Stomach (tissue), 19 donors: ENCODE measurements at places on chromosomes 4 and X.
A peak's percentile ranks its signal among the peaks of the same experiment; 100 is the strongest.

GRCh38 chr4:25861280-25861950 lies 1.4 kb downstream of the SEL1L3 start:
- peak; percentile 47 for DNase-seq

DNA sequence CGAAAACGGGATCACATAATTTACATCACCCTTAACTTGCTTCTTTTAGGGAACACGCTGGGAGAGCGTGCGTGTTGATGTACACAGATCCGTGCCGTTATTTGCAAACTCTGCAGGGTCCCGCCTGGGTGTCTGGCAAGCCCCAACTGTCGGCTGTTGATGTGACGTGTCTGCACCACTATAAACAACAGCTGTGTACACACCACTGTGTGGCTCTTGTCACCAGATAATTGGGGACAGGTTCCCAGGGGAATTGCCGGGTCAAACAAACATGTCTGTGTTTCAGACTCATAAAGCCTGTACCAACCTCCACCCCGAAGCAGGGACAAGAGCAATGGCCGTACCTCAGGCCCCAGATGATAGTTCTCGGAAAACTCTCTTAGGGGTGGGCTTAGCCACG lies 105.0 kb upstream of the AFAP1 start:
- peak; percentile 64 for DNase-seq

- DNase-seq = no peak
Measured at GRCh38 chr4:139977838-139978609, 176.0 kb downstream of the MAML3 start.

DNA sequence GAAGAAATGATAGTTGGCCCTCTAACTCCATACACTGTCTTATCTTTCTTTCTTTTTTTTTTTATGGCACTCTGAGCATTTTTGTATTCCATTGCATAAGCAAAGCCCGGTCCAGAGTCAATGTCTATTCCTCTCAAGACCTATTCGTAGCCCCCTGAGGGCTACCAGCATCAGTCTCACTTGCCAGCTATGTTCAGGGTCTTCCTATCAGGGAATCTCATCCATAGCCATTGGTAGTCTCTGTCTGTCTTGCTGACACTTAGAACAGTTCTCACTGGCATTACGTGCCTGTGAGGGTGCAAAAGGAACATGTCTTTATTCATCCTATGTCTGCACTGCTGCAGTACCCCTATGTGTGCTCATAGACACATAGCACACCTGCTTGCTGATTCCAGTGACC lies 51.0 kb downstream of the BMP2K start:
- no peak for DNase-seq

DNA sequence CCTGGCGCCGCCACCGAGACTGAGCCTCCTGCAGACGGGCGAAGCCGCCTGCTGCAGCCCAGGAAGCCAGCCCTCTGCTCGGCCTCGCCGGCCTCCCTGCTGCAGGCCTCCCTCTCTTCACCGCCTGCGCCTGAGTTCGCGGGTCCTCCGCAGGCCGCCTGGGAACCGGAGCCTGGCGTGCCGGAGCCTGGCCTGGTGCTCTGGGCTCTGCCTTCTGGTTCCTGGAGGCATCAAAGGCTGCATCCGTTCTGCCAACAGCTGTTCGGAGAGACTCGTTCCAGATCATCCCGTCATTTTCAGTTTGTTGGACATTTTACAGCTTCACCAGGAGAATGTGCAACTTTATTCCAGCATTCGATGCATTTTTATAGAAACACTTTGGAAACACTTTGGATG lies 178.0 kb downstream of the DCLK2 start:
- DNase-seq = no peak

DNA sequence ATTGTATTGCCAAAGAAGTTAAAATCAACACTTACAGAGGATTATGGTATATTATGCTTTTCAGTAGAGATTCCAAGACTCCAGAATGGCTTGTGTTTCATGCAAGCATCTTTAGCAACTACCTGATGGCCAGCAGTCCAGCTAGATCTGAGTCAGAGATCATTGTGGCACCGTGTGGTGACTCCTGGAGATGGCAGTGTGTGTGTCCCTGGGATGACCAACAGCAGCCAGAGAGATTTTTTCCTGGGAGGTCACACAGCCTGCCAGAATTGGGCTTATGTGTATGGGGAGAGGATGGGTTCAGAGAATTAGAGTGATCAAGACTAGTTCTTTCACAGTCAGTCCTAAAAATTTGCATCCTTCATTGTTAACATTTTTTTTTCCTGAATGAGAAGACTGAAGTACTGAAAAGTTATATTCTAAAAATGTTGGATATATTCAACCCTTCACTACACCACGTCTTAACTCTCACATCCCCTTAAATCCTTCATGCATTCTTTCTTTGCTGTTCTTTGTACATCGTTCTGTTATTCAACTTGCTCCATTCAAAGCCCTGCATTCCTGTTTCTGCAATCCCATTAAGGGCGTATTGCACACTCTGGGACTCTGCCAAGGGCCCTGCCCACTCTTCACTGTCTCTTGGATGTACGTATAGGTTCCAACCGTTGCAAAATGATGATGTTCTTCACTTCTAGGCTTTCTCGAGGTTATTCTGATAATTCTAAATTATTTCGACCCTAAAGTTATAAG lies 12.4 kb downstream of the TENM3 start:
- no peak for DNase-seq

DNA sequence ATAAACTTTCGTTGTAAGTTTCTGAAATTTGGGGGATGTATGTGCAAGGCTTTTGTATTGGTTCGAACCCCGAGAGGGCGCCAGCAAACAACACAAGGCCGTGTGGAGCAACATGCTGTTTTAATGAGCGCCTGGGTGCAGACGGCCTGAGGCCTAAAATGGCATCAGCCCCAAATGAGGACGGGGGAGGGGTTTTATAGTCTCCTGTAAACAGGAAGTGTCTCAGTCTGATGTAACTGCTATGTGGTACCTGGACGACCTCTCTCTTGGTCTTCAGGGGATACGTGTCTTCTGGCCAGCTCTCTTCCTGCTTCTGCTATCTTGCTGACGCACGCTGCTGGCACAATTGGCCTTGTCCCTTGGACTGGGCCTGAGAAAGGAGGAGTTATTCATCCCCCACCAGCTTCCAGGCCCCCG lies 1348.0 kb downstream of the ADGRL3 start:
- peak; percentile 15 for DNase-seq

- DNase-seq = no peak
Measured at GRCh38 chr4:99438405-99438780, 3.3 kb upstream of the ADH7 start.

DNA sequence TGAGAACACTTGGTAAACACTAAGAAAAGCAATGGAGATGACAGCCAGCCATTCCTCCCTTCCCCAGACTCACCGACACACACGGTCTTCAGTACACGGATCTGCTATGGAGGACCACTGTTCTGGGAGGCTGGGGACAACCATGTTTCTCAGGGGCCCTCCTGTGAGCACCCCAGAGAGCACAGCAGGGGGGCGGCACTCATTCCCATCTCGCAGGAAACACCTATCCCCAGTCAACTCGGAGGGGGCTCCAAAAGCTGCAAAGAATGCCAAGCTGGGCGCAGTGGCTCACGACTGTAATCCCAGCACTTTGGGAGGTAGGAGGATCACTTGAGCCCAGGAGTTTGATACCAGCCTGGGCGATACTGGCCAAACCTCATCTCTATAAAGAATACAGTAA lies 172.1 kb downstream of the AFAP1 start:
- no peak for DNase-seq

GRCh38 chr4:164948975-164949374 lies 28.5 kb downstream of the TRIM61 start:
- no peak for DNase-seq

DNA sequence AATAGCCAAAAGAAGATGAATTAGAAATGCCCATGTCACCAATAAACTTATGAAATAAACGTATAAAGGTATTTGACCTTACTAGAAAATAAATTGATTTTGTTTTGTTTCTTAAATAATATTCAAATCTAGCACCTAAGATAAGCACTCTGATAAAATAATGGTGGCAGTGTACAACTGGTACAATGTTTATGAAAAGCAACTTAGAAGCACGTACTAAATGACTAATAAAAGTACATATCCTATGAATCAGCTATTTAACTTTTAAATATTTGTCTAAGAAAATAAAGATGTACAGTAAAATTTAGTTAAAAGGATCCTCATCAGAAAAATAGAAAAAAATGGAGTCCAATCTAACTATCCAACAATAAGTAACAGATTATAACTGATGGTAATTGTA lies 6.7 kb downstream of the MANBA start:
- no peak for DNase-seq

DNA sequence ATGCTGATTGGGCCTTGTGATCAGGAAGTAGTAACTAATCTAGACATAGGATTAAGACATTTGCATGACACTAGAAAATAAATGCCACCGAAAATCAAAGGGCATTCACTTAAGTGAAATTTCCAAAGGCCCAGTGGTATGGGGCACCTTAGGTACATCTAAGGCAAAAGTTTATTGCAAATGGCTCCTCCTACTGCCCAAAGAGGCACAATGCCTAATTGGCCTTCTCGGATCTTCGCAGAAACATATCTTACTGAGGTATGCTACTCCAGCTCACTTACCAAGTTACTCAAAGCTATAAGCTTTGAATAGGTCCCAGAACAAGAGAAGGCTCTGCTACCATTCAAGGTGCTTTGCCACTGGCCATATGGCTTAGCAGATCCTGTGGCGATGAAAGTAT lies 174.8 kb upstream of the CXCL13 start:
- DNase-seq = no peak
